Smooth muscle cell of the brain vasculature (primary cell): ENCODE measurements at places on chromosomes 3 and 15.

GRCh38 chr15:33198541-33198940 is 4.0 kb upstream of the FMN1 start:
- no peak for DNase-seq

GRCh38 chr3:147613725-147614124 is 204.6 kb downstream of the ZIC1 start:
- no peak for DNase-seq

DNA sequence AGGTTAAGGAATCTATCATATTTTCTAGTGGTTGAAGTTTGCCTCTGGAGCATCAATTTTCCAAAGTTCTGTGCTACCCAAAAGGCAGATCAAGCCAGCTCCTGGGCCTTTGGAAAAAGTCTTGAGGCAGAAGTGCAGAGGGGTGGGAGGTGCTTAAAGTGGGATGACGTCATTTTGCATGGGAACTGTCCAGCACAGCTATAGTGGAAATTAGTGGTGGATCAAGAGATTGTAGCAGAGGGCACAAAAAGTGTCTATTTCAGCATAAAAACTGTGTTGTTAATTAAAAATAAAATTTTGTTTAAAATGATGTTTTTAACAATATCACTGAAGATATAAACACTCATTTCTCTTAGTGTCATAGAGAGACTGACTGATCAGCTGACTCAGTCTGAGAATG is 221.9 kb downstream of the LRRN1 start:
- DNase-seq, result no peak

DNA sequence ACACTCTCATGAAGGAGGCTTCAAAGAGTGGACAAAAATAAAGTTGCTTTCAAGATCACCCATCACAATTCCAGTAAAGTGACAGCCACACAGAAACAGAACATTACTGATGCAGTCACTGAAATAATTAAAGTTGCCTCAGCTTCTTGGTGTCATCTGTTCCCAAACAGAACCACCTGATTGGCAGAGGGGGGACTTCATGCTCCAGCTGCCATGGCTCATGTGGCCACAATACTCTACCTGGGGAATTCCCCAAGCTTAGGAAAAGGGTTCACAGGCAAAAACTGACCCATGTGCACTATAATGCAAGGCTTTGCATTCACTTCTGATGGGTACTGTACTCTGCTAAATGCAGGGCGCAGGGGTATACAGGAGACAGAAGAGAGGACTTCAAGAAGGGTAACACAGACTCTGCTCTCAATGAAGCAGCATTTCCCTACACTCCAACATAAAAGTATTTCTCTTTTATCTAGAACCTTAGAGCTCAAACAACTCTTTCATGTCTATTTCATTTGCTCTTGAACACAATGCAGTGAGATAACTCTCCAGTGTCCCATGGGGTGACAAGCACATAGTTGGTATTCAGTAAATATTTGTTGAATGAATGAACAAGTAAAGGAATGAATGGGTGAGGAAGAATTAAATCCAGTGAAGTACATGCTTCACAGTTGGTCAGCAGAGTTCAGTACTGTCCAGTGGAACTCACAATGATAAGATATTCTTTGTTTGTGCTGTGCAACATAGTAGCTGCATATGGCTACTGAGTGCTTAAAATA is 8.6 kb upstream of the CTNNB1 start:
- DNase-seq, result no peak

- DNase-seq, result no peak
Observed at GRCh38 chr3:127684871-127685707, 12.3 kb downstream of the ABTB1 start.

DNA sequence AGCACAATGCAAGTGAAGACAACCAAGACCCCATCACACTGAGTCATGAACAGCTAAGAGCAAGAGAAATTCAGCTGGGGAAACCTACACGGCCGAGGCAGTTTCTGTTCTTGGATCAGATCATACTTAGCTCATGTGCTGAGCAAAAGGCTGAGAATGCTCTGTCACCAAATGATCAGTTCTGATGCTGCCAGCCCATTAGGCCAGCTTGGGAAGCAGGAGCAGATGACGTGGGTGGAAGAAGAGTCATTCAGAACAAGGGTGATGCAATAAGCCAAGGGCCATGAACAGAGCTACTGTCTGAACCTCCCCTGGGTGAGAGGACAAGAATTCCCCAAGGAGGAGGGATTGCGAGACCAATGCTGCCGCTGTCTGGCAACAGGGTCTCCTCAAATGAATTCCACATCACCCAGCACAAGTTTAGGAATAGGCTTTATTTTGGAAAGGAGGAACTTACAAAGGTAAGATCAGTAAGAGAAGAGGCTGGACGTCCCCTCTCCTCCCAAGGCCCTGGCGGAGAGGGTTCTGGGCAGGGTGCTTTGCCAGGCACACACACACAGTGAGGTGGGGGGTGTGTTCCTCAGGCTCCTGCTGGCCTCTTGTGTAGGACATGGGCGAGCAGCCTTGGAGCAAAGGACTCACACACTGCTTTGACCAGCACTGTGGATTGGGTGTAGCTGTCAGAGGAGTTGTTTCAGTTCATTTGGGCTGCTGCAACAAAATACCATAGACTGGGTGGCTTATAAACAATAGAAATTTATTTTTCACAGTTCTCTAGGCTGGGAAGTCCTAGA is 65.6 kb upstream of the CTXND1 start:
- no peak for DNase-seq
